ENCODE measurements at places on chromosomes 1 and 21.
A peak's percentile ranks its signal among the peaks of the same experiment; 100 is the strongest.

- DNase-seq, result no peak
Observed at GRCh38 chr1:39925721-39926342, 24.1 kb upstream of the MYCL start.

DNA sequence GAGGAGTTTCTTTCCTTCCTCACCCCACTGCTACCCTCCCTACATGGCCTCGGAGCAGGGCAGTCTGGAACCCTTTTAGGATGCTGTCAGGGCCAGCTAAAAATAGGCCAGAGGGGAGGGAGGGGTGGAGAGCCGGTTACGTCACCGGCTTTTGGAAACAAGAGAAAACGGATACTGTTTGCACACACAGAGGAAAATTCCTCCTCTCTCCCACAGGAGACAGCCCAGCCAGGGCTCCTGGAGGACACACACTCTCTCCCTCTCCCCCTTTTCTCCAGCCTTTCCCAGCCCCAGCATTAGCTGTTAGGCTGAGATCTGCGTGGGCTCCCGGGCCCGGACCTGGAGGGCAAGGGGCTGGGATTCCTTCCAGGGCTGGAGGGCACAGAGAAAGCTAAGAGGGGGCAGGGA is 20.0 kb upstream of the ALDH4A1 start:
- peak; percentile 66 for DNase-seq

- DNase-seq, result no peak
Observed at GRCh38 chr1:97377432-97378034, 543.3 kb downstream of the DPYD start.

- DNase-seq, result no peak
Observed at GRCh38 chr1:203526572-203526971, 32.6 kb downstream of the OPTC start.

- no peak for DNase-seq
Observed at GRCh38 chr1:66492424-66492823, 41.5 kb upstream of the SGIP1 start.

- no peak for DNase-seq
Observed at GRCh38 chr1:19504796-19505692, 19.7 kb upstream of the CAPZB start.

DNA sequence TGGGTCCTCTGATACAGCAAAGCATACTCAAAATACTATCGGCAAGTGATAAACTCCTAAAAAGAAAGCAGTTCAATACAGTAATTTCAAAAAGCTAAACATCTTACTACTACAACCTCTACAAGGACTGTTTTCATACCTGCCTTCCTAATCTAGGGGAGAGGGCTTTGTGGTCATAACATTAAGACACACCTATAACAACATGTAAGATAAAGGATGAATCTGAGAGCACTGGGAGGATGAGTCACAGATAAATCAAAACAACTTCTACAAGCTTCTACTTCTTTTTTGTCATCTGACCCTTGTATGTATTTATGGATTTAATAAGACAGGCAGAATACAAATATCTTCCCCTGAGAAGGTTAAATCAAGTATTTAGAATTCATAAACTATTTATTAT is 40.0 kb downstream of the LTN1 start:
- no peak for DNase-seq

DNA sequence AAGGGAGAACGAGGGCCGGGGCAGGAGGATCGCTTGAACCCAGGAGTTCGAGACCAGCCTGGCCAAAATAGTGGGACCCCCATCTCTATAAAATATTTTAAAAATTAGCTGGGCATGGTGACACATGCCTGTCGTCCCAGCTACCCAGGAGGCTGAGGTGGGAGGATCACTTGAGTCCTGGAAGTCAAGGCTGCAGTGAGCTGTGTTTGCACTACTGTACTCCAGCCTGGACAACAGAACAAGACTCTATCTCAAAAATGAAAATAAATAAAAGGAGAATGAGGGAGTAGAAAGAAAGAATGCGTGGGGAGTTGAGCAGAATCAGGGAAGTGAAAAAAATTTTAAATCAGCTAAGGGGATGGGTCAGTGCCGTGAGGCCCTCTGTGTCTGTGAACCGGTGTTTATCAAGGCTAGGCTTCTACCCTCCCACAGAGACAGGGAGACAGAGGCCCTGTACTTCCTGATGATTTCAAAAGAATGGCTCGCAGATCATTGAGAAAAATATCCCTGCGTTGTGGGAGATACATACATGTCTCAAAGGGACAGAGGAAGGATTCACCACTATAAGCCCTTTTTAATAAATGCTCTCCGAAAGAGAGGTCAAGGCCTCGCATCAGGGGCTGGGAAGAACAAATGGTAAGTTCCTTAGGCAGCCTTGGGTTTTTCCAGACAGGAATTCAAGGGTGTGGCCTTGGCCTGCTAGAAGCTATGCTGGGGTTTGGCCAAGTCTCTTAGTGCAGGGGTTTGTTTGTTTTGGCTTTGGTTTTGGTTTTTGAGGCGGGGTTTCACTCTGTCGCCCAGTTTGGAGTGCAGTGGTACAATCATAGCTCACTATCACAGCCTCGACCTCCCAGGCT is 20.7 kb downstream of the IL10RB start:
- DNase-seq, result no peak

DNA sequence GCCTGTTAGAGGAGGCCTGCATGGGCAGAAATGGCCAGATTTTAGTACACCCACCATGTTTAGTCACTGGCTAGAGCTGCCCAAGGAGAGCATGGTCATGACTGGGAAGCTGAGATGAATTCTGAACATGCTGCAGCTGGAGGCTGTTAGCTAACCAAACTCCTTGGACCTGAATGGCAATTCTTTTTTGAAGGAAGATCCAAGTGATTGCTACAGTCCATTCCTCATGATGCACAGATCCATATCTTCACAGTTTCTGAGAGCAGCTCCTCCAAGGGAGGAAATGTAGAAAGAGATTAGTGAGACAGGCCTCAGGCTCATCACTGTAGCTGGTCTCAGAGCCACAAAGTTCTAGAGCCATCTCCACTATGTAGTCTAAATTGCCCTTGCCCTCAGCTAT is 11.1 kb downstream of the ZFYVE9 start:
- no peak for DNase-seq

DNA sequence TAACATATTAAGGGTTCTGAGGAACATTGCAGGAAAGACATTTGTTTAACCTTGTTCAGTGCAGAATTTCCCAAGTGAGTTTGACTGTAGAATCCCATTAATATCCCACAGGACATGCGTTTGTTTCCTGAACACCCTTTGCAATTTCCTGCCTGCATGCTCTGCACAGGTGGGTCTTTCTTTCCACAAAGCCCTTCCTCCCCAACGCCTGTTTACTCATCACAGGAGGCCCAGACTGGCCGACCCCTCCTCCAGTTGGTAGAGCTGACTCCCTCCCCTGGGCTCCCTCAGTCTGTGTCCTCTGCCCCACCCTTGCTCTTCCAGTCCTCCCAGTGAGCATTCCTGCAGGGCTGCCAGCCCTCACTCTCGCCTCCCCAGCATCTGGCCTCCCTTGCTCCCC is 47.5 kb upstream of the CTPS1 start:
- no peak for DNase-seq

DNA sequence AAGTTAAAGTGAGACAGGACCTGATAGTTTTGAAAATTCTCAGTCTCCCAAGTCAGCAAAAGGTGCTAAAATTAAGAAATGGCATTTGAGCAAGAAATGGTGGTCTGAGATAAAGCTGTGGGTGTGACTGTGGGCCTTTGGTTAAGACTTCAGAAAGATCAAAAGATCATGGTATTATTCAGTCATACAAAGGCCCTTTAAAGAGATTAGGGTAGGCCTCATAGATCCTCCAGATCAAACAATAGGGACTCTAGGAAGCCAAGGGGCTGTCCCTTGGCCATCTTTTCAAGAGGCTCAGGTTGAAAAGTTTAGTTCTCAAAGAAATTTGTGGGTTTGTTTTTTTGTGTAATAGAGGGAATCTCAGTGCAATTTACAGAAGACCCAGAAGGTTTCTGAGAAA is 8.4 kb downstream of the HMGB4 start:
- DNase-seq, result no peak

GRCh38 chr1:41842993-41843755 is 75.5 kb downstream of the HIVEP3 start:
- DNase-seq, result no peak

- DNase-seq, result no peak
Observed at GRCh38 chr1:214634267-214634666, 31.3 kb downstream of the CENPF start.

DNA sequence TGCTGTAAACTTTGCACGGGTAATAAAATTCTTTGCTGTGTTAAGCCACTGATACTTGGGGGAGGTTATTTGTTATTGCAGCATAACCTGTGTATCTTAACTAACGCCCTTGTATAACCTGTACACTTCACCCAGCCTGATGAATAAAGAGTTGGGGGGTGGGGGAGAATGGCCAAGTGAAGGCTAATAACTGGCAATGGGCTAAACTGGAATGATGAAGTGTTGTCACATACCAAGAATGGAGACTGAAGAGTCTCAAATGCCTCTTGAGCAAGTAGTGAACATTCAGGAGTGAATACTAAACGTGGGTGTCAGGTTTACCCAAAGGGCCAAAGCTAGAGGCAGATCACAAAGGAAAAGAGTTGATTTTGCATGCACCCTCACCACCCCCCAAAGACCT is 169.4 kb downstream of the C1orf94 start:
- no peak for DNase-seq

- DNase-seq, result no peak
Observed at GRCh38 chr1:200869753-200870391, 2.9 kb upstream of the GPR25 start.

DNA sequence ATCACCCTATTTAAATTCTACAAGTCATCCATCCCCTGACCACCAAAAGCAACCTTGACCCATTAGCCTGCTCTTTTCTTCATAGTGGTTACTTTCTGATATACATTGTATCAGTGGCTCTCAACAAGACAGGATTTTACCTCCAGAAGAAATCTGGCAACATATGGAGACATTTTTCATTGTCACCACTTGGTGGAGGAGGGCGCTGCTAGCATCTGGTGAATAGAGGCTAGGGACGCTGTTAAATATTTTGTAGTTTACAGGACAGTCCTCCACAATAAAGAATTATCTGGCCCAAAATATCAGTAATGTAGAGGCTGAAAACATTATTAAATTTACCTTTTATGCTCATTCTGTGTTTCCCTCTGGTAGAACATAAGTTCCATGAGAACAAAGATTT is 6.1 kb downstream of the HSPA13 start:
- no peak for DNase-seq

- DNase-seq, result no peak
Observed at GRCh38 chr21:30713766-30714165, 4.8 kb downstream of the KRTAP21-3 start.

DNA sequence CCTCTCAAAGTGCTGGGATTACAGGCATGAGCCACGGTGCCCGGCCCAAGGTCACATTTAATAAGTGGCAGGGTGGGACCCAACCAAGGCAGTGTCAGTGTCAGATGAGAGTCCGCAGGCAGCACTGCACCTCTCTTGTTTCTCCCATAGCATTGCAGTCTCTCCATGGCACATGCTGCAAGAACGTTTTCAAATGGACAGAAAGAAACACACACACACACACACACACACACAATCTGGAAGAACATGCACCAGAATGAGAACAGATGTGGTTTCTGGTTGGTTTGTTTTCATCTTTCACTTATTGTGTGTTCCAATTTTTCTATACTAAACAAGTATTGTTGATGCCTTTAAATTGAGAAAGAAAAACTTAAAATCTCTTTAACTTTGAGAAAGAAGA is 126.5 kb downstream of the SYF2 start:
- DNase-seq, result no peak

DNA sequence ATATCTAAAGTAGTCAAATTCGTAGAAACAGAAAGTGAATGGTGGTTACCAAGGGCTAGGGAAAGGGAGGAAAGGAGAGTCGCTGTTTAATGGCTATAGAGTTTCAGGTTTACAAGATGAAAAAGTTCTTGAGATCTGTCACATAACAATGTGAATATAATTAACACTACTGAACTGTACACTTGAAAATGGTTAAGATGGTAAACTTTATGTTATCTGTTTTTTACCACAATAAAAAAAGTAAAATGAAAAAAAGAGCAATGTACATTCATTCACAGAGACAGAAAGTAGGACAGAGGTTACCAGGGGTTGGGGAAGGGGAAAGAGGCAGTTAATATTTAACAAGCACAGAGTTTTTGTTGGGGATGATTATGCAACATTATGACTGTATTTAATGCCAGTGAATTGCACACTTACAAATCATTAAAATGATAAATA is 53.3 kb upstream of the SEC16B start:
- DNase-seq, result no peak

GRCh38 chr1:10516925-10517676 is 42.4 kb downstream of the PEX14 start:
- DNase-seq, result no peak

DNA sequence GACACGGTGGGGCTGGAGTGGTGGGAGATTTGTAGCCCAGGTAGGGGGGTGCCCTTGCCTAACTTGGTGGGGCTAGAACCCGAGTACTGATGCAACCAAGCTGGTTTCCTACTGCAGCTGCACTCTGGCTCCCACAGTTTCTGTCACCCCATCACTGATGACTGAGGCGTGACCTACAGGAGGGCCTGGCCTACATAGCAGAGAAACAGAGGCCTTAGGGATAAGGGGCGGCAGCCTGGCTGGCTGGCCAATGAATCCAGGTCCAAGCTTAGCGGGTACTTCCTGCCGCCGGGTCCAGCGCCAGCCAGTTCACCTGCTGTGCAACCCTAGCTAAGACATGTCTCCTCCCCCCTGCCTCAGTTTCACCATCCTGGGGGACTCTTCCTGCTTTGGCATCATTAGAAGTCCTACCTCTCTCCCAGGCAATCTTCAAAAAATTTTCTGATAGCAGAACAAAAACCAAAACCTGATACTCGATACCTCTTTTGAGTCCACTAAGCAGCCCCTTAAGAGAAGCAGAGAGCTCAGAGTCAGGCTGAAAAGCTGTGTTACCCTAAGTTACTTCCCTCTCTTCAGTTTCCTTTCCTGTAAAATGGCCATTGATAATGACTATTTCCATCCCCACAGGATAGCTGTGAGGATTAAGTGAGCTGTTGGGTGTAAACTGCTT is 27.3 kb upstream of the RNF19B start:
- DNase-seq, result no peak

DNA sequence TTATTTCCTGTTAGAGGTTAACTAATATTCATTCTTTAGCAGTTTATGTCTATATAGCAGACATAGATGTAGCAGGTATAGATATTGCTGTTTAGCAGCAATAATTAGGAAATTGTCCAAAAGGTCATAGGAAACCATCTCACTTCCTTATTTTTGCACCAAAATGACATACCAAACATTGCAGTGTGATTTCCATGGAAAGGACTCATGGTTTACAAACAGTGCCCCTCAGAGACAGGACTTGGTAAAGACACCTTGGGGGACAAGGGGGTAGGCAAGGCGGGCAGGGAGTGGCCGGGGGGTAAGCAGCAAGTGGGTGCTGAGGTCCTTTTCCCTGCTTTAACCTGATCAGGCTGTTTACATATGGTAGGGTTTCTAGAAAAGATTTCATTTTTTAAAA is 30.5 kb downstream of the BATF3 start:
- no peak for DNase-seq

- peak; percentile 46 for DNase-seq
Observed at GRCh38 chr1:161185282-161185682, 8.0 kb upstream of the B4GALT3 start.

GRCh38 chr1:156371553-156372264 is 2.7 kb downstream of the RHBG start:
- no peak for DNase-seq
